ENCODE measurements at places on chromosomes 16 and 17.

GRCh38 chr16:50103764-50104163 lies 38.0 kb downstream of the HEATR3 start:
- DNase-seq: no peak

GRCh38 chr17:27218719-27219488 lies 75.0 kb upstream of the WSB1 start:
- no peak for DNase-seq

DNA sequence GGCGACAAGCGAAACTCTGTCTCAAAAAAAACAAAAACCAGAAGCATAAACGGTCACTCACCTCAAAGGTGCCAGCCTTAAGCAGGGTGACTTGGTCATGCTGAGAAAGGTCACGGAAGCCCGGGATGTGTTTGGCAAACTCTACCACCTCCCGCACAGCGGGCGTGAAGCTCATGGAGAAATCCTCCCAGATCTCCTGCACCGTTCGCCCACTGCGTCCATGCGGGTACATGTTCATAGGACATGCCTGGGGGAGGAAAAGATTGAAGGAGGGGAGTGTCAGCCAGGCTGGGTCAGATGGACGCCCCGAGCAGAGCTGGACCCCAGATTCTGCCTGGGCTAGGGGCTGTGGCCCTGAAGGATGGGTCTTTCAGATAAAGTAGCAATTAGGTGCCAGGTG lies 5.5 kb downstream of the NR1D1 start:
- DNase-seq: no peak

DNA sequence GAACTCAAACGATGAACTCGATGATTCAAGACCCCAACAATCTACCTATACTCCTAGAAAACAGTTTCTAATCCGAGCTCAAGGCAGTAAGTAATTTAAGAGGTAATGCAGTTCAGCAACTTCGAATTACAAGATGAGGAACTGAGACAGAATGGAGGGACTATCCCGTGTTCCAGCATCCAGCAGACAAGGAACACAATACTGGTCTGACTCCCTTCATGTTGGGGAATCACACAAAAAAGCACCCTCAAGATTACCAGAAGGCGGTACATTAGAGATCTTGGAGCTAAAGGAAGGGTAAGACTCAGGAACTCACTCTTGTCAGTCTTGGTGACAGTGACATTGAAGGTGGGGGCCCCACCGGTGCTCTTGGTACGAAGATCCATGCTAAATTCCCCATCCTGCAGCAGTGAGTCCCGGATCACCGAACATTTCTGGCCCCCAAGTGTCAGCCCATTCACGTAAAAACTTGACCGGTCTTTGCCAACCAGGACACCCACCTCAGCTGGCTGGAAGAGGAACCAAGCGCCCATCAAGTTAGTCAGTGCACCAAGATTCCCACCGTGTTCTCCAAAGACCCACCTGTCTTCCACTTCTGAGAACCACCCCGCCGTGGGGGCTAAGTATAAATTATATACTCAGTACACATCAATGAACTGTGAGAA lies 1.9 kb downstream of the PFN1 start:
- DNase-seq: no peak

- no peak for DNase-seq
Observed at GRCh38 chr17:74842146-74842598, 17.5 kb downstream of the GRIN2C start.
